ENCODE measurements at places on chromosomes 11 and 22.

GRCh38 chr11:130308886-130309285 is 5.8 kb downstream of the ZBTB44 start:
- no peak for DNase-seq

DNA sequence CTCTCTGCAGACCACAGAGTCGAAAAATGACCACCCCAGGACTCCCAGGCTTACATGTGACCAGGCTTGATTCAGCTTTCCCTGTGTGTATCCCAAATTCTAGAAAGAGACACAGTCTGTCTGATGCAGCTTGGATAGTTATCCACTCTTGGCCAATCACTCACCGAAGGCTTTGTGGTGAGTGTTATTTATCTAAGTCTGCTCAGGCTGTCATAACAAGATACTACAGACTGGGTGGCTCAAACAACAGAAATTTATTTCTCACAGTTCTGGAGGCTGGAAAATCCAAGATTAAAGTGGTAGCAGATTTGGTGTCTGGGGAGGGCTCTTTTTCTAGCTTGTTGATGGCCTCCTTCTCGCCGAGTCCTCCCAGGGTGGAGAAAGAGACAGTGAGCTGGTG is 63.2 kb downstream of the ZBTB16 start:
- DNase-seq: no peak

DNA sequence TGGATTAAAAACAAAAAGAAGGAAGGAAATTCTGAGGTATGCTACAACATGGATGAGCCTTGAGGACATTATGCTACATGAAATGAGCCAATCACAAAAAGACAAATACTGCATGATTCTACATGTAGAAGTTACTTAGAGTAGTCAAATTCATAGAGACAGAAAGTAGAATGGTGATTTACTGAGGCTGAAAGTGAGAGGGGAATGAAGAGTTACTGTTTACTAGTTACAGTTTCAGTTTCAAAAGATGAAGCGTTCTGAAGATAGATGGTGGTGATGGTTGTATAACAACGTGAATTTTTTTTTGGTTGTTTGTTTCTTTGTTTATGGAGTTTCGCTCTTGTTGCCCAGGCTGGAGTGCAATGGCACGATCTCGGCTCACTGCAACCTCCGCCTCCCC is 9.5 kb downstream of the OR5P2 start:
- no peak for DNase-seq

DNA sequence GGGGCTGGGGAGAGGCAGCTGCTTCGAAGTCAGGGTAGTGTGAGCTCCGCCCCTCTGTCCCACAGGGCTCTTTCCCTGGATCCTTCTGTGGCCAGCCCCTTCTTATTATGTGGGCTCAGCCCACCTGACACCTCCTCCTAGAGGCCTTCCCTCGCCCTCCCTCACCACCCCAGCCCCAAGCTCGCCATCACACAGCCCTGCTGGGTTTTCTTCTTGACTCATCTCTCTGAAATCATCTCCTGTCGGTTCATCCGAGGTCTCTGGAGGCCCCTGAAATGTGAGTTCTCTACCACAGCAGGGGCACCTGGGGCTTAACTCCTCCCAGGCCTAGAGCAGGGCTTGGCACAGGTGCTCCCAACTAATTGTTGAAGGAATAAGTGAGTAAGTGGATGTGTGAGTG is 65.2 kb downstream of the CACNA1I start:
- DNase-seq: no peak

- no peak for DNase-seq
Observed at GRCh38 chr22:49507607-49508292, 319.9 kb downstream of the BRD1 start.

GRCh38 chr22:49197505-49197904 is 630.2 kb downstream of the BRD1 start:
- DNase-seq: no peak

DNA sequence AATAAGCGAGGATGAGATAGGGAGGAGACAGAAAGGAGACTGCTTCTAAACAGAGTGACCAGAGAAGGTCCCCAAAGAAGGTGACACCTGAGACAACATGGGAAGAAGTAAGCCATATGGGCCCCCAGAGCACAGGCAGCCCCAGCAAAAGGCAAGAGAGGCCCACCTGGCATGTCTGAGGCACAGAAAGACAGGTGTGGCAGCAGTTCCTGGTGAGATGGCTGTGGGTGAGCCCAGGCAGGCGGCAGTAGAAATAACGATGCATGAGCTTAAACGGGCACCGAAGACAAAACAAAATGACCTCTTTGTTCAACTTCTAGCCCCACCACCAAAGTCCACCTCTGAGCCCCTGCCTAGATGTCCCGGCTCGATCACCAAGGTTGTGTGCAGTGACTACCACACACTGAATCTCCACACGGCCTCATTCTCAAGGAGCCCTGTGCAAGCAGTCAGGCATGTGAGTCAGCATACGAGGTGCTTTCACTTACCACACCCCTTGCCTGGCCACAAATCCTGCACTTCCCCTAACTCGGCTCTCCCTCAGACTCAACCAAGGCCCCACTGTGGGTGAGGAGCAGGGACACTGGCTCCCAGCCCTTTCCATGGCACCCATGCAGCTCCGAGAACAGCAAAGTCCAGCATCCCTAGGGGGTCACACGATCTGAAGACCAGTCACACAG is 77.6 kb downstream of the PACSIN2 start:
- DNase-seq: no peak

DNA sequence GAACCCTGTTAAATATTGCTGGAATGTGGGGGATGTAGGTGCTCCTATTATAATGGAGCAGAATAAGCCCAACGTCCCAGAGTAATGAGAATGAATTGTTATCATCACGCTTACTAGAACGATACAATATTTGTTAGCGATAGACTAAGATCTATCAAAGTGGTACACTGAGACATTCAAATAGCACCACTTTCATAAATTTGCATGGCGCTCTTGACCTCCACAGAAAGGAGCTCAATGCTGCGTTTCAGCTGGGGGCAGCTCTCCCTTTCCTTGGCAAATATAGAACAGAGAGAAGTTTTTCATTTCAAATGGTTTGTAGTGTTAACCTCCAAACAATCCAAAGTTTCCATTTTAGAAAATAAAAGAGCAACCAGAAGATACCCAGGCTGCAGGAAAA is 38.2 kb upstream of the BLID start:
- DNase-seq: no peak

- no peak for DNase-seq
Observed at GRCh38 chr11:107719073-107719472, 7.2 kb upstream of the SLN start.

- no peak for DNase-seq
Observed at GRCh38 chr11:121887569-121887968, 228.4 kb downstream of the BLID start.

DNA sequence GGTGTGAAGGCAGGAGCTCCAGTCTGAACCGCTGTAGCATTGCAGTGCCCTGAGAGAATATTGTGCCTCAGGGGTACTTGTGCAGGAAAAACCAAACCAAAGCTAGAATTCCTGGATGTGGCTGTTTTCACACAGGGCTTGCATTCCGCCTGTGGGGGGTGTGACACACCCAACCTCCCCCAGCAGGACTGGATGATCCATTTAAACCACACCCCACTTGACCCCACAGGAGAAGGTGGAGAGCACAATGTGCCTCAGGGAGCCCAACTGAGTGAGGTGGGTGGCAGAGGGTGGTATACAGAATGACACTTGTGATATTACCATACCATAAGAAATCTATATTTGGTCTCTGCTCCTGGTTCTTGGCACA is 66.9 kb upstream of the SLC22A12 start:
- no peak for DNase-seq

GRCh38 chr22:50653256-50653655 is 19.4 kb upstream of the SHANK3 start:
- no peak for DNase-seq

GRCh38 chr11:94472916-94473799 is 20.5 kb downstream of the MRE11 start:
- DNase-seq: no peak

DNA sequence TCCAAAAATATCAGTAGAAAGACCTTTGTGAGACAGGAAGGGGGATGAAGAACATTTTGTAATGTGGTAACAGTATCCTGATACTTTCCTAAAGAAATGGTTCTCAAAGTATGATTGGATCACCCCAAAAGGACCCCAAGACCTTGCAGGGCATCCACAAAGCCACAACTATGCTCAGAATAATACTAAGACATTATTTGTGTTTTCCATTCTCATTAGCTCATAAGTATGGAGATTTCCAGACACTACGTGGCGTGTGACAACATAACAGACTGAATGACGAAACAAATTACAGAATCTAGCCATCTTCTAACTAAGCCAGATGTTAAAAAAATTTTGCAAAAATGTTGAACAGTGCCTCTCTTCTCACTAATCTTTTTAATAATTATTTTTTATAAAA is 24.9 kb downstream of the CHEK2 start:
- no peak for DNase-seq

DNA sequence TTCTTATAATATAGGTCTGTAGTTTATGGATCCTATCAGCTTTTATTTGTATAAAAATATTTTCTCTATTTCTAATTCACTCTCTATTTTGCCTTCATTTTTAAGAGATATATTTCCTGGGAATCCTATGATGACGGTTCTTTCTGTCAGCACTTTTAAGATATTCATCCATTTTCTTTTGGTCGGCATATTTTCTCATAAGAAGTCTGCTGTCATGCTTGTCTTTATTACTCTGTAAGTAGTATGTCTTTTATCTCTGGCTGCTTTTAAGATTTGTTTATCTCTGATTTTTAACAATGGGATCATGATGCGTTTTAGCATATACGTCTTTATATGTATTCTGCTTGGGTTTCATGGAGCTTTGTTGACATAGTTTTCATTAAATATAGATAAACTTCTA is 175.5 kb downstream of the SNX19 start:
- no peak for DNase-seq

DNA sequence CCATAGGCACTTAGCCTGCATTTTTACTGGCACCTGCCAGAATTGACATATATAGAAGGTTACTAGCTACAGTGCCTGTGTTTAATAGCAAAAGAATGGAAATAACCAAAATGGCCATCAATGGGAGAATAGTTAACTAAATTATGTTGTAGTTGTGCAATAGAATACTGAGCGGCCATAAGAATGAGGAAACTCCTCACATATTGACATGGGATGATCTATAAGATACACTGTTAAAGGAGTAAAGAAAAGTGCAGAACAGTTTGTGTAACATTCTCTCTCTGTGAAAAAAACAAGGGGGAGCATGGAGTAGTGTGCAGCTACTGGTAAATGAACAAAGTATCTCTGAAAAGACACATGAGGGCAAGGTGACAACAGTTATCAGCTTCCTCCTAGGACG is 21.5 kb downstream of the ARAP1 start:
- DNase-seq: no peak

DNA sequence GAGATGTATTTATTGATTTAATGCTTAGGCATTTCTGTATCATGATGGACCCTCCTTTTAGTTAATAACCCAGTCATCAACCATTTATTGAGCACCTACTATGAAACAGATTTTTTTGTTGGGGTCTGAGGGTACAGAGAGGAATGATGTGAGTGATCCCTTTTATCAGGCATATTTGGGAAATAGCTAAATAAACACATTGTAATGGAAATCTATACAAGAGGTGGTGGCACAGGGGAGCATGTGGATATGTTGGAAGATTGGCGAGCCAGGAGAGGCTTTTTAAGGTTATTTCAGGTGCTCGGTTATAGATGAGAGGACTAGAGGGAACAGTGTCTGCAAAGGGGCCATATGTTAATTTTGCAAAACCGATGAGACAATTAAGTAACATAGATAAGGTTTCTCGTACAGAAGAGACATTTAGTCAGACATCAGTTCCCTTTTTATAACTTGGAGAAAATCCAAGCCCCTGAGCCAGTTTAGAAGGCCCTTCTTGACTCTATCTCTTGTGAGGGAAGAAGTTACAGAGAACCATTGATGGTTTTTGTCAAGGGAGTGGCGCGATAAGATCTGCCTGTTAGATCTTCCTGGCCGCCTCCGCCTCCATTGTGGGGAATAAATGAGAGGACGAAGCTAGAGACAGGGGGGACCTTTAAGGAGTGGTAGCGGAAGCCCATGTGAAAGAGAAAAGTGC is 2.0 kb downstream of the ATXN10 start:
- DNase-seq: no peak

GRCh38 chr11:19869466-19869865 is 156.8 kb downstream of the NAV2 start:
- peak; percentile 48 for DNase-seq

DNA sequence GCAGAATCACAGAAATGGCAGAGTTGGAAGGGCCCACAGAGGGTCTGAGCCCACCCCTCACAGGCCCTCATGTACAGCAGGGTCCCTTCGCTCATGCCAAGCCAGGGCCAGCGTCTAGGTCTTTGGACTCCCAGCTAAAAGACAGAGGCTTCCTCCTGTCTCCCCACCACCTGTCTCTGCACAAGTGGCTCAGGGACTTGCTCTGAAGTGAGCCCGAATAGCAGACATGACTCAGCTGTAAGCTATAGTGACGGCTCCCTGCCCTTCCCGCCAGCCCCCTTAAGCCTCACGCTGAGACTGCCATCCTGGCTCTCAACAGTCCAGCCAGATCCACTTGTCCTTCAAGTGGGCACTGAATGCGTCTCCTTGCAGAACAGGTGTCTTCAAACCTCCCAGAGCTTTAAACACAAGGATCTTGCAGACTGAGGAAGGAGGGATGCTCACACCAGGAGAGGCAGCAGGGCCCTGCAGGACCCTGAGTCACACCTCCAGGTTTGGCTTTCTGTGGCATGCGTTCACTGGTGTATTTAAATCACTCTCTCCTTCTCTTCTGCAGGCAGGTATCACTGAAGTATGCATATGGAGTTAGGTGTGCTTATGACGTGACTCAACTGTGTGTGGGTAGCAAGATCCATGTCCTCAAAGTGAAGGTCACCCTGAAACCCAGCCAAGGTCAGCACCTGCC is 154.9 kb downstream of the CACNA1I start:
- peak; percentile 20 for DNase-seq

GRCh38 chr11:119599864-119600541 is 129.0 kb downstream of the NECTIN1 start:
- DNase-seq: no peak

- no peak for DNase-seq
Observed at GRCh38 chr11:14304601-14305000, 54.4 kb downstream of the RRAS2 start.

- no peak for DNase-seq
Observed at GRCh38 chr11:45436118-45436517, 150.0 kb upstream of the SYT13 start.

GRCh38 chr11:109865548-109866186 is 227.5 kb upstream of the ZC3H12C start:
- DNase-seq: no peak

DNA sequence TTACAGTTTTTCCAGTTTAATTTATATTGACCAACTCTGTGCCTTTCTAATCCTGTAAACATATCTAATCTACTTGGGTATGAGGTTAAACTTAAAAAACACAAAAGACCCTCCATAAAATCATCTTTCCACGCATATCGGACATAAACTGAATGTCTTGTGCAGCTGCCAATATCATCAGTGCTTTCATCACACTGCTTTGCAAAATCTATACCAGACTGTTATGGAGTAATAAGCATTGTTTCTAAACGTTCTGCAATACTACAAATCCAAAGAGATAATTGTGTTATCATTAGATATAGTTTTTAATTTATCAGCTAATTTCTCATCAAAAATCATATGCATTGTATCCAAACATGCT is 36.1 kb upstream of the AMPD3 start:
- no peak for DNase-seq

GRCh38 chr22:24071686-24072085 is 60.6 kb downstream of the CABIN1 start:
- DNase-seq: no peak

GRCh38 chr11:57551941-57552340 is 14.5 kb downstream of the SMTNL1 start:
- DNase-seq: no peak

Measured in NCI-H187 (cell line).